ENCODE measurements at places on chromosomes 2 and 18.

DNA sequence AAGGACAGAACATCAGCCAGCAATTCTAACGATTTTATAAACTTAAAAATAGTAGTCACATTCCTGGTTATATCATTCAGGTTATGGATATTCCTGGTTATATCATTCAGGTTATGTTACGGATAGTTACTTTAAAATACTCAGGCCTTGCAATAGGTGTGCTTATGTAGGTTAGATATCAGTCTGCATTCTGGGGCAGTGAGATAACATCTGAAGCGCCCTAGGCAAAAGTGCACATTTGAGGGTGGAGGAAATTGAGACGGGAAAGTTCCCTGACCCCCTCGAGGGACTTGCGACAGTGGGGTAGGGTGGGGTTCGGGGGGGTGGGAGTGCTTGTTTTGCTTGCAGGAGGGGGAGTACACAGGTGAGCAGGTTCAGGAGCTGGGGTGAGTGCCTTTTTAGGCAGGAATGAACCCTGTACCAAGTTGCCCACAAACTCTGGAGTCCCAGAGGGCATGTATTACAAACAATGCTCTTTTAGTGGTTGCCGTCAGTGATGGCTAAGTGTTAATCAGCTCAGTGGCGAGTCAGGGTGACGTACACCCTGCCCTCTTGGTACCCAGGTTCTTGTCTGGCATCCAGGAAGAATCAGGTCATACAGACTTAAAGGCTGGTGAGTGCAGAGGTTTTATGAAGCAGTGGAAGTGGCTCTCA lies 31.8 kb downstream of the CREG2 start:
- no peak for DNase-seq

DNA sequence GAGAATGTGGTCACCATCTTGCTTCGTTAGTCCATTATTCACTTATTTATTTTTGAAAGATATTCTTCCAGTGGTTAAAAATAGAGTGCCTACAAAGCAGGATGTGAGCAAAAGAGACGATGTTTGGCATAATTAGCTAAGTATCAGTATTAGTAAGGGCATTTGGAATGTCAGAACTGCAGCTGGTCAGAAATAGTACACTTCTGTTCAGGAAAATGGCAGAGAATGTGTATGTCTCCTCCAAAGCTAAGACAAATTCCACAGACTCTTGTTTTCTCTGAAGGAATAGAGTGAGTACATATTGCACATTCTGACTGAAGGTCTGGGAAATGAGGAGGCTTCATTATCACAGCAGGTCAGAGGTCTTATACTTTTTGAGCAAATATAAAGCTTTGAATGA lies 209.0 kb downstream of the L3MBTL4 start:
- no peak for DNase-seq

DNA sequence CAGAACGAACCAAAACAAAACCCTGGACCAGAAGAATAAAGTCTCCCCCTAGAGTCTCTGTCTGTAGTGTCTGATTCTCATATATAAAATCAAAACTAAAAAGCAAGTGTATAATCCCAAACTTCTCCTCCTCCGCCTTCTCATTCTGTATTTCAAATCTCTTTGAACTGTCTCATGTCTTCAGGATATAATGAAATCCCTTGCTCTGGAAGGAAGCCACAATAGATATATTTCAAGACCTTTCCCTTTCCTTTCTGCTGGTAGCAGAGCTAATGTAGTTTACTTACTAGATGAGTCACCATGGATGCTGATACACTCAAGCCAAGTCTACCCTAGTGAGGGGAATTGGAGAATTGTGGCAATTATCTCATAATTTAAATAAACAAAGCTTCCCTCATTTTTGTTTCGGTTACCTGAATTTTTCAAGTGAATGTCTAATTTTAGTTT lies 33.5 kb upstream of the CCDC93 start:
- no peak for DNase-seq

- no peak for DNase-seq
Measured at GRCh38 chr18:70139138-70139537, 66.3 kb downstream of the RTTN start.

- no peak for DNase-seq
Measured at GRCh38 chr2:212815453-212815852, 276.9 kb upstream of the ERBB4 start.

DNA sequence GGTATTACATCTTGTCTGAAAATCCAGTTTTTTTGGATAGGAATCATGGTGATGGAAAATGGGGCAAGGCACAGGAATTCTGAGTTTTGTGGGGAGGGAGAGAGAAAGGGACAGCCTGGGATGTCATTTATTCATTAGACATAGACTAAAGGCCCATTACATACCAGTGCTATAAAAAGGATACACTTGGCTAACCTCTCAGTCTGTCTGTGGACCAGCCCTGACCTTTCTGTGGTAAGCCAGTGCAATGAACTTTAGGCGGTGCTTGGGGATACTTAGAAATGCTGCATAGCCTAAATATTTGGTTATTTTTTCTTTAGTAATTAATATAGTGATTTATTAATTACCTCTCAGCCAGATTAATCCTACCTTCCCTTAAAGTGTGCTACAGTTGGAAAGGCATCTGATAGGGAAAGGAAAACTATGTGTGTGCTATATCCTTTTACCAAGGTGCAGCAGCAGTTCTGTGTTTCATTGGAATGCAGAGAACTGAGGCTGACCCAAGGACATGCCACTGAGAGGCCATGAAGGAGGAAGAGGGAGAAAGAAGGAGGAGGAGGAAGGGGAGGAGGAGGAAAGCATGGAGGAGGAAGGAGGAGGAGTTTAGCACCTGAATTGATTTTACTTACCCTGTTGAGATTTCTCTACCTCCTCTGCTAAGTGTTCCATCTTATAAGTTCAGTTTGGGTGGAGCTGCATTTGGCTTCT lies 37.5 kb downstream of the KCNS3 start:
- DNase-seq: no peak

DNA sequence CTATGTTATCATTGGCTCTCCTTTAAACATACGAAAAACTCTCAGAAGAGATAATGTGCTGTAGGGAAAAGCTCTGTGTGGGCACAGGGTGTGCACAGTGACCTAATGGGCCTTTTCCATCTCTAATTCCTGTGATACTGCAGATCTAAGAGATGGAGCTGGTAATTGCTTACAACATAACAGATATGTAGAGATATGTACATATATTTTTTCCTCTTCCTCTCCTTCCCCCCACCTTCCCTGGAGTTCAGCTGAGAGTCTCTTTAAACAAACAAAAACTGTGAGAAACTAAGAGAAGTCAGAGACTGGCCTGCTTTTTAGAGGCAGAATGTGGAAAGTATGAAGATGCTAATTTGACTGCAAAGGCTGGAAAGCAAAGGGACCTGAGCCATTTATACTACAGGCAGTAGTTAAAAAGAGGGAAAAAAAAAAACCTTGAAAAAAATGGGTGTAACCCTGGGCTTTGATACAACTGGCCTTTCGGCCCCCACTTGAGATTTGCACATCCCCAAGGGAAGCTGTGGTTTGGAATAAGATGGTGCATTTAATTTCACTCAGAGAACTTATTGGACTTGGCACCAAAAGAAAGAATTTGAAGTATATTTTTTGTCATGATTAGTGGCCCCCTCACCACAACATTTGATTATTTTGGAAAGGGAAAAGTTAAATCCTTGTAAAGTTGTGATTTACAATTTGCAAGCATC lies 502.2 kb upstream of the ZEB2 start:
- no peak for DNase-seq

DNA sequence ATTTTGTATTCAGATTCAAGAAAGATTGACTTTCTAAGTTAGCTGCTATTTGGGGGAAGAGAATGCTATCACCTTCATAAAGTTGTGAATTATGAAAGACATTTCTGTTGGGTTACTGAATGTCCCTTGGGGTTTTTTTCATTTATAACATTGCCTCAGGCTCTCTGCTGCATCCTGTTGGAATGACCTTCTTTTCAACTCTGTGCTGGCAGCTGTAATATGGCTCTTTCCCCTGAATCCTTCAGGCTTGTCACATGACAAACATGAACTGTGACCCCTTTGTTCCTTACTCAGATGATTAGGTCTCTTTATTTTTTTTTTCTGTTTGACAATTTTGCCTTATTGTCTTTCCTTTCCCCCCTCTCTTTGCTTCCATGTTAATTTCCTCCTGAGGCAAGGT lies 159.8 kb downstream of the TAF4B start:
- DNase-seq: no peak

GRCh38 chr2:54986264-54986663 lies 64.0 kb downstream of the RTN4 start:
- DNase-seq: no peak

DNA sequence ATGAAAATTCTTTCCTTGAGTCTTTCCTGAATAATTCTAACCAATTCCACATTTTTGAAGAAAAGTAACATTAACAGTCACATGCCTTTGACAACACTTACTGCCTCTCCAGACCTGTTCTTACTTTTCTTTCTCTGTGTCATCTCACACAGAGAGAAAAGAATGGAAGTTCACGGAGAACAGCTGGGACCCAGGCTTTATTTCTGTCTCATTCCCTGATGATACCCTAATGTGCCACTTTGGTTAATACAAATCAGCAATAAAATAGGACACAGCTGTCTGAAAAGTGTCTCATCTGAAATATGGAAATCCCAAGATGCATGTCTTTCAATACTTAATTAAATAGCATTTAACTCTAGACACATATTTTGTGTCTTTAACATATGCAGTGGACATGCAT lies 42.1 kb upstream of the RAB27B start:
- DNase-seq: no peak

DNA sequence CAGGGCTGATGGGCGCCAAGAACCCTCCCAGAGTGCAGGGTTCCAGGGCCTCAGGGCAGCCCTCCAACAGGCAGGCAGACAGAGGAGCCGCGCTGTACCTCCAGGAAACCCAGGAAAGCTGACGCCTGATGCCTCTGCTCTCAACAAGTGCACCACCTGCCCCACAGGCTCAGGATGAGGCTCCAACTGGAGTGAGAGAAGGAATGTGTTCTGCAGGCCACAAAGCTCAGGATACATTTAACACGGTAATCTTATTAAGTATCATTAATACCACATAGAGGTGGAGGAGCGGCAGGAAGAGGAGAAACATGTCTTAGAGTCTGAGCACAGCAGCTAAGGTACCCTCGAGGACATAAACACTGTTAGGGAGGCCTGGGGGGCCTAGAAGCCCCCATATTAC lies 155.9 kb upstream of the CAPN13 start:
- no peak for DNase-seq
